ENCODE measurements at places on chromosomes 13 and 19.

- DNase-seq, result no peak
Measured at GRCh38 chr13:103395139-103395538, 328.9 kb upstream of the SLC10A2 start.

DNA sequence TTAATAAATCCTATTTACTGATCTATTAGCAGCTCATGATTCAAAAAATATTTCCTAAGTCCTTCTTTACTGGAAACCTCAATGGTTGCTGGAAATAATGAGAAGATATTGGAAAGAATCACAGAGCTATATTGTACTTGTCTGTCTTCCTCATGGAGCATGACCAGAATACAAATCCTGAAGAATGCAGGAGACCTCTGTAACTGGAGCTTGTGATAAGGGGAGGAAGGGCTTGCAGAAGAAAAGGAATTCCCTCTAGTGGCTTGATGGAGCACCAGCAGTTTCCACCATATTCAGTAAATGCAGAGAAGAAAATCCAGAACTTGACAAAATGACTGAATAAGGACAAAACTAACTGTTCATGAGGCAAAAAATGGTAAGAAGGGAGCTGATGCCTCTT is 1333.1 kb downstream of the EFNB2 start:
- no peak for DNase-seq

GRCh38 chr13:113746143-113746525 is 12.9 kb upstream of the TMEM255B start:
- no peak for DNase-seq

DNA sequence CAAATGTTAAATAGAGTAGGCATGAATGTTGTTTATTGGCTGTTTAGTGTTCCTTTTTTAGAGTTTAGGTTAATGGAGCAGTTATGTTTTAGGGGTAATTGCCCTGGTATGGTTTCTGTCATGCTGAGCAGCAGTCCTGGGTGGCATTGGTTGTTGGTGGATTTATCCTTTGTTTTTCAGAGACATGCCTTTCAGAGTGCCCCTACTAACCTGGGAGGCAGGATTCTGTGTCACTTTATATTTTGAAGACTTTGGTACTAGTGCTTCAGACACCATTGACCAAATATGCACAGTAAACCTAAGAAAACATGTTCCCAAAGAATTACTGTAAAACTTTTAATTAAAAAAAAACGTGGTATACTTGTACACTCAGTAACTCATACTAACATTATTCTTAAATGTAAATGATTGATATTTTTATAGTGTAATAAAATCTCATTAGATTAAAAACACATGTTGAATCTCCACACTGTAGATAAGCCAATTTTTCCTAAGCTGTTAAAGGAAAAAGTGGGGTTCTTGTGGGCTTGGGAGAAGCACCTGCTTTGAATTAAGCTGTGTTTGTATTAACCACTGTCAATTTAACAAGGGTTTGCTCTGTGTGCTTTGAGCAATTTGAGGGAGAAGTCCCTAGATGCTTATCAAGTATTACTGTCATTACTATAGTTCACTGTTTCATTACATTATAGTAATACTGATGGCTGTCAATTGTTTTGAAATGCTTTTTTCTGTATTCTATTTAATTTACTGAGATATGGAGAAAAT is 133.2 kb downstream of the LMO7 start:
- no peak for DNase-seq

DNA sequence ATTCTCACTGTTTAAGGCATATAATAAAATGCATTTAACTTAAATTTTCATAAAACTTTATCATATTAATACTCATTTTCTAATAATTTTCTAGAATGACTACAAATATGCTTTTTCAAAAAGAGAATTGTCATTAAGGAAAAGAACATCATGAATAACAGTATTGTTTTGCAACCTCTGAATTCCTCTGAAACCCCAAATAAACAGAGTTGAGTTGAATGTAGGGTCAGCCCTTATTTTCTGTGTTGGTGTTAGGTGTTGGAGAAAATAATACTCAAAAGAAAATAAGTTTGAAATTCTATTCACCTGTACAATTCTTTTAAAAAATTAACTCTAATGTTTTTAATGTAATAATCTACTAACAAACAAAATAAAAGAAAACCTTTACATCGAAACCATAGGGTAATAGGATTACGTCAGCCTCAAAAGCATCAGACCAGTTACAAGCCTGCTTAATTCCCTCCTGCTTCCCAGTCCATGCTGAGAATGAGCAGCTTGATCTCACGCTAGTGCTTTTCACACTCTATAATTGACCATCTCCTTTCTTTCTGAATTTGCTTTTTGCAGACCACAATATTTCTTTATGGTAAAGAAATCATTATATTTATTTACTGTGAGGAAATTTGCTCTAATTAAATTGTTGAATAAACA is 160.9 kb downstream of the PCDH9 start:
- no peak for DNase-seq

DNA sequence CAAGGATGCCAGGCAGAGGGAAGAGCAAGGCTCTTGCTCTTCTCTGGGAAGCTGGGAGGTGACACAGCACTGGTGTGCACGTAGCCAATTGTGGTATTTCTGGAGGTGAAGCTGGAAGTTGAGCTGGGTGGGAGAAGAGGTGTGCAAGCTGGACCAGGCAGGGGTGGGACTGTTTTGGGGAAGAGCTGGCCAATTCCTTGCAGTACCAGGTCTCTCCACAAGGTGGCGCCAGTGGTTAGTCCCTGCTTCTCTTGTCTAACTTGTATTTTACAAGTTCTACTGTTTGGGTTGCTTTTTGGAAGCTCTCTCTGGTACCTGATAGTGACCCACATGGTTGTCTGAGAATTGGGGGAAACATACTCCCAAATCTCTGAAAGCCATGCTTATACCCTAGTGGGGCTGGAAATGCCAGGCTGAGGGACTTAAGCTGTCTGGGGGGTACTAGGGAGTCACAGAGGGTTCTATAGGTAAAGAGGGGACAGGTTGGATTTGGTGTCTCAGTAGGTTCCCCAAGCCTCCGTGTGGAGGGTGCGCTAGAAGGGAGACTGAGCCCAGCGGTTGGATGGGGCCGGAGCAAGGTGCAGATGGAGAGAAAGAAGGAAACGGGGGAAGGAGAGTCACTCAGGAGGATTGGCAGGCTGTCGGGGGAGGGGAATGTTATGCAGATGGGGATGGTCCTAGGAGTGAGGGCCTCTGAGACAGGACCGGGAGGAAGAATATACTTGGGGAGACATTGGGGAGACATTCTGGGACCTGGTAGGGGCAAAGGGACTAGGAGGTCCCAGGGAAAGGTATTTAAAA is 3.0 kb downstream of the HPN start:
- no peak for DNase-seq

DNA sequence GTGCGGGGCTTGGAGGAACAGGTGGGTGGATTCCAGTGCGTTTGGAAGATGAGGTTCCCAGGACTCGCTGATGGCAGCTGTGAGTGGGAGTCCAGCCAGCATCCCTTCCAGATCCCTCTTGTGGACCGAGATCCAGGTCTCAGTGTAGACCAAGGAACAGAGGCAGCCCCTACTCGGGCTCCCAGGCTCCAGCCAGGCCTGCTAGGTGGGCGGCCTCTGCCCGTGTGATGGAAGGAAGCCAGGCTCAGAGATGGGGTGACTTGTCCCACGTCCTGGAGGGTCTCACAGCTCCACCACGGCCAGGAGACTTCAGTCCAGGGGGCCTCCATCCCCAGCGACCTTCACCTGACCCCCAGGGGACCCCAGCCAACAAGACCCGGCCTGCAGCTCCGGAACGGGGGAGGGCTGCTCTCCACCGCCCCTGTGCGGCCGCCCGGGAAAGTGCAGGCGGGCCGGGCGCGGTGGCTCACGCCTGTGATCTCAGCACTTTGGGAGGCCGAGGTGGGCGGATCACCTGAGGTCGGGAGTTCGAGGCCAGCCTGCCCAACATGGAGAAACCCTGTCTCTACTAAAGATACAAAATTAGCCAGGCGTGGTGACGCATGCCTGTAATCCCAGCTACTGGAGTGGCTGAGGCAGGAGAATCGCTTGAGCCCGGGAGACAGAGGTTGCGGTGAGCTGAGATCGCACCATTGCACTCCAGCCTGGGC is 729 bp upstream of the MADCAM1 start:
- DNase-seq, result no peak

- DNase-seq, result no peak
Measured at GRCh38 chr13:108944760-108945159, 315.3 kb downstream of the MYO16 start.

GRCh38 chr19:16807549-16808284 is 21.5 kb upstream of the SIN3B start:
- DNase-seq, result no peak

DNA sequence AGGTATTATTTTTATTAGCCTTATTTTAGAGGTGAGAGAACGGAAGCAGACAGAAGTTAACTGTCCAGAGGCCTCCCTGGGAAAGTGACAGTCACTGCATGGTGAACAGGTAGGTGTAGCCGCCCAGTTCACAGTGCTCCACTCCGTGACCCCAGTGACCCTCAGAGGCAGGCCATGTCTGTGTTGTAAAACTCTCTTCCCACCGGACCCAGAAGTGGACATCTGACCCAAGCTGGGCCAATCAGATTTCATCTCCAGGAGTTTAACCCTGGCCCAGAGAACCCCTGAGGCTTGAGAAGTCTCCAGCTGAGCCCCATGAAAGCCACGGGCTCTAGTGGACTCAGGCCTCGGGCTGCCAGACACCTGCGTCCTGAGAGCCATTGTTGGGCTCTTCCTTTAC is 83.6 kb upstream of the FARP1 start:
- no peak for DNase-seq

- DNase-seq, result no peak
Measured at GRCh38 chr19:7113233-7113632, 43.7 kb downstream of the ZNF557 start.

GRCh38 chr13:78238911-78239310 is 320.3 kb upstream of the EDNRB start:
- DNase-seq, result no peak

- no peak for DNase-seq
Measured at GRCh38 chr13:23959231-23959862, 62.0 kb upstream of the C1QTNF9B start.

DNA sequence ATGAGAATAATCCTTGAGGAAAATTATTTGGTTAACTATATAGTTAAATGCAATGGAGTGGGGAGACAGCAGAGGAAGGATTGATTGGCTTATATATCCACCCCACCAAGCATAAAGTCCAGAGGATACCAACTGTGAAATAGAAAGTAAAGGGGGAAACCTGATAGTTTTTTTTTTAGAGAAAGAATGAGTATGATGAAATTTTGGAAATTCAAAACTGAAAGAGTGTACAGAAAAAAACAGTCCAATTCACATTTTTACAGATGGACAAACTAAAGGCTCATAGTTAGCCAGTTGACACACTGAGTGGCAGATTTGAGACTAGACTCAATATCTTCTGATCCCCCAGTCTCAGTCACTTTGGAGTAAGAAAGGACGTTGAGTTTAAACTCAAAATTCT is 51.1 kb downstream of the FNDC3A start:
- no peak for DNase-seq

GRCh38 chr13:100552755-100553154 is 35.8 kb downstream of the GGACT start:
- DNase-seq, result no peak

DNA sequence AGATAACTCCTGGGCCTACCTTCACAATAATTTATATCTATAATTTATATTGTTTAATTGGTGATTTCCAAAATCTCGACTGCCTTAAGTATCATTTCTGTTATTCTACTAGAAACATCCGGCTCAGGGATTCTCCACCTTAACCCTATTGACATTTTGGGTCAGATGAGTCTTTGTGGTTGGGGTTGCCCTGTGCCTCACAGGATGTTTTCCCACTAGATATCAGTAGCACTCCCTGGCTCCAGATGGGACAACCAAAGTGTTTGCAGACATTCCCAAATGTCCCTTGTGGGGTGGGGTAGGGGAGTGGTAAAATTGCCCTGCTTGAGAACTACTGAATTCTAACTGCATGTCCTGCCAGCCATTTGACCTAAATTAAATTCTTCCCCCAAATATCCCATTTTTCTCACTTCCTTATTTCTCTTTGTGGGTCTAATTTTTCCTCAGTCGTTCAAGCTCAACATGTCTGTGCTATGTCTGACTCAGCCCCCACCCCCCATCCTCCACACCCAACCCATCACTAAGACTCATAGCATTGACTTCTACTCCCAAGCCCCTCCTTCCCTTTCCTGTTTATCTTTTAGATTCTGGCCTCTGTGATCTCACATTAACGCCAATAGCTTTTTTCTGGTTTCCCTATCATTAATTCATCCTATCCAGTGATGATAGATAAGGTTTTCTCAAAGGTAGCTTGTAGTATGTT is 545.1 kb downstream of the EFNB2 start:
- DNase-seq, result no peak

DNA sequence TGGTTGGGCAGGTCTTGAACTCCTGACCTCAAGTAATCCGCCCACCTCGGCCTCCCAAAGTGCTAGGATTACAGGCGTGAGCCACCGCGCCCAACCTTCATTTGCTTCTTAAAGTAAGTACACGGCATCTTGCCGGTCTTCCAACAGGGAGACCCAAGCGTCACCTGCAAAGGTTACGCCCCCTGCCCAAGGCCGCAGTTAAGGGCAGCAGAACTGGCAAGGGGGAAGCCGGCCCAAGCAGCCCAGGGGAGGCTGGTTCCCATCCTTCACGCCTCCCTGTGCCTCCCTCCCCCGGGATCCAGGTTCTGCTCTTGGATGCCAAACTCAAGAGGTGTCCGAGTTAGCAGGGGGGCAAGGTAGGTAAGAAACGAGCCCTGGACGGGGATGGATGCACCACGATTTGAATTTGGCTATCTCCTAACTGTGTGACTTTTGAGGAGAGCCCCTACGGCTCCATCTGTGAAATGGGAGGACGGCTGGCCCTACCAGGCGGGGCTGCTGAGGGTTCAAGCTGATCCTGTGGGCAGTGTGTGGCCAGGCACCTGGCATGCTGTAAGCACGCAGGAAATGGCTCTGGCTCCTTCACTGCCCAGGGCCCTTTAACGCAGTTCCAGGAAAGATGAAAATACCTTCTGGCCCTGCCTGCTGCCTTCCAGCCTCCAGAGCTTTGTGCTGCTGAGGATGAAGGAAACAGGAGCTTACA is 9.0 kb downstream of the RFX1 start:
- DNase-seq, result no peak

- no peak for DNase-seq
Measured at GRCh38 chr19:55228015-55228391, 560 bp downstream of the TMEM86B start.

DNA sequence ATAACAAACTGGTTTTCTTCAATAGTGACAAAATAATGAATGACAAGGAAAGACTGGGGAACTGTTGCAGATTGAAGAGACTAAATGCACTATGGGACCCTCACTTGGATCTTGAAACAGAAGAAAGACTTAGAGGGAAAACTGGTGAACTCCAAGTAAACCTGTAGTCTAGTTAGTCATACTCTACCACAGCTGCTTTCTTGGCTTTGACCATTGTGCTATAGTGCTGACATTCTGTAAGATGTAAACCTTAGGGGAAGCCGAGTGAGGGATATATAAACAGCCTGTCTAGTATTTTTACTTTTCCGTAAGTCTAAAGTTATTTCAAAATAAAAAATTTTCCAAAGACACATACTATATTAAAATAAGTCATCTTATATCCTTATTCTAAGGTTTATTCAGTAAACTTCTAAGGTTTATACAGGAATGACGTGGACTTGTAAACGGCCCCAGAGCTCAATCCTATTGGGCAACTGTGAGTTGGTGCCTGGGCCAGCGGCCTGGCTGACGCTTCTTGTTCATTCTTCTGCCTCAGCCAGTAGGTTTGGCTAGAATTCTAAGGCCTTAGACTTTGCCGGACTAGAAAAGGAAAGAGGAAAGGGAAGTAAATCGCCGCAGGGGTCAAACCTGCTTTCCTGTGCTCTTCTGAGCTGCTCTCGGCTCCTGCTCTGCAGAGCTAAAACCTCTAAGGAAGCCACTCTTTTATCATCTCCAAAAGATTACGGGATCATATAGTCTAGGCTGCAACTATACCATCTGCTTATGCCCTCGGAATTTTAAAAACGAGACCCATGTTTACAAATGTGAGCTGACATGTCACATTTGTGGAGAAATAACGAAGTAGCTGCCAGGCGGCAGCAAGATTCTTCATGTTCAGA is 33.6 kb upstream of the UBE2L5 start:
- no peak for DNase-seq

Measured in NCI-H1436 treated with DMSO at 0.1 percent for 48 hours (cell line).